ENCODE measurements at places on chromosomes 13 and 19.
A peak's percentile ranks its signal among the peaks of the same experiment; 100 is the strongest.

- no peak for DNase-seq
Observed at GRCh38 chr13:60019119-60019993, 144.4 kb downstream of the DIAPH3 start.

DNA sequence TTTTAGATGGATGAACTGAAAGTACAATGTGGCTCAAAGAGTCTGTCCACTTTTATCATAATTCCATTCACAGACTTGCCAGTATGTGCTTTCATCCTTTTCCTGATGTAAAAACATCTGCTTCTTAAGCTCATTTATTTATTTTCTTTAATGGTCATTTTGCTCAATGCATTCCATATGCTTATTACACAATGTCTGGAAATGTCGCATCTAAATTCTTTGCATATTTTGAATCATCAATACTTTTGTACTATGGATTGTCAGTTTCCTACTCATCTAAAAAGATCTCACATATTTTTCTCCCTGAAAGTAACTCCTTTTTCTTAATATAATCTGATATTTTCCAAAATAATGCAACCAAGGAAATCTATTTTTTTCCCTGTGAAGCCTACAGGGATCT lies 1315.8 kb downstream of the EFNB2 start:
- no peak for DNase-seq

DNA sequence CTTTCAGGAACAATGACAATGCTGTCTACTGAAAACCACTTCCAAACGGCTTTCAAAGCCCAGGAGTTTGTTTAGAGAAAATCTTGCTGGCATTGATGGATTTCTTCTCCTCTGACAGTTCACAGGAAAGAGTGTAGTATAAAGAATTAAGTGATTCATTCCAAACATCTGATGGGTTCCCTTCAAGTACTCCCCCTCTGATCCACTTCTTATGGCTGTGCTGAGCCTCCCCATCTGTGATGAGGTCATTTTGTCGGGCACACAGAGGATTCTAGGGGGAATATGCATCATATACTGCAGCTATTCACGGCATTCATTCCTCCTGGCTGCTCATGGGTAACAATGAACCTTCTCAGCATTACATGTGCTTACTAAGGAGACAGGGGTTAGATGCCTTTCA lies 107.9 kb downstream of the RGCC start:
- DNase-seq: no peak

DNA sequence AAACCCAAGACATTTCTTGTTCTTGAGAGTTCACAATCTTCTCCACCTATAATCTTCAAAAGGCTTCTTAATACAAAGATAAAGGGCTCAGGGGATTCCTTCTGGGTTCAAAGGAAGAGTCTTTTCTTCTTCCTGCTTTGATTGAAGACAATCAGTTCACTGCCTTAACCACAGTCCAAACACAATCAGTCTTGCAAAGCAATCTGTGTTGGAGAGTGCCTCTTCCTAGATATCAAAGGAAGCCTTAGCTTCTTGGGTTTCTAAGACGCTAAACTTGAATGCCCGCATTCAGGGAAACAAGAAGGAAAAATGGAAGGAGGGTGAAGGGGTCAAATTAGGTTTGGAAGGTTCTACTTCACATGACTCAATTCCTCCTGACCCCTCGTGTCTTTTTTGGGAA lies 27.2 kb downstream of the RANBP3 start:
- DNase-seq: no peak

GRCh38 chr13:35927567-35928021 lies 203.6 kb downstream of the DCLK1 start:
- peak; percentile 5 for DNase-seq
